DMS79 treated with DMSO at 0.1 percent for 48 hours (cell line): ENCODE measurements at places on chromosomes 5 and 9.

DNA sequence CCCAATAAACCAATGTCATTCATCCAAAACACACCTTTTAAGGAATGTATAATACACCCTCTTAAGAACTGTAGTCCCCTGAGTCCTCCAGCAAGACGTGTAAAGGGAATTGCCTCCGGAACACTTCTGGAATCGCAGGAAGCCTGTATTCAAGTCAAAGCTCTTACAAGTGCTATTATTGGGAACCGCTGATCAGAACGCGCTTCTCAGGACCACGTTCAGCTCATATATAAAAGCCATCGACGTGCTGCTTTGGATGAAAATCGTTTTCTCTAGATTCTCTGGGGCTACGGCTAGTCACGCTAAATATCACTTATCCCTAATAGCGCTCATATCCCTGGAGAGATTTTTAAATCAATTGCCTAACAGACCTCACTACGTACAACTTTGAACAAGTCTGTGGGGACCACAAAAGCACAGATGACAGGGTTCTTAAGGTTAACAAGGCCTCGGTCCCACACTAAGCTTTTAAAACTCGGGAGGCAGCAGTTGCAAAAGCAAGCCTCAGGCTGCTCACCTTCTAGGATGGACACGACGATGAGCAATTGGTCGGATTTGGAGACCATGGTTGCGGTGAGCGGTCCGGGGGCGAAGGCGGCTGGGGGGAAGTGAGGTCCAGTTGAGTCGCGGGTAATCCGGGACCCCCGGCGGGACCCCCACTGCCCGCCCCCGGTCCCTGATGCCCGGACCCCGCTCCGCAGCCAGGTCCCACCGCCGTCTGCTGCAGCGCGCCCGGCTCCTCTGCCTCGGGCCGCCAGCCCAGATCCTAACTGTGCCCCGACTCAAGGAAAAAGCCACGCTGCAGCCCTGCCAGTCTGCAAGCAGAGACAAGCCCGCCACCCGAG lies 548 bp downstream of the CEP120 start:
- DNase-seq = peak; percentile 34

- DNase-seq = no peak
These were observed 10.5 kb downstream of the KIF4B start for GRCh38 chr5:155024015-155024414.

GRCh38 chr5:173971681-173972345 lies 17.2 kb upstream of the C5orf47 start:
- DNase-seq = no peak

GRCh38 chr5:18113721-18114120 lies 479.5 kb downstream of the TAF11L14 start:
- no peak for DNase-seq

- DNase-seq = no peak
These were observed 323.4 kb downstream of the FBXL7 start for GRCh38 chr5:15823398-15823797.

GRCh38 chr5:39379693-39380092 lies 15.4 kb upstream of the C9 start:
- DNase-seq = no peak

DNA sequence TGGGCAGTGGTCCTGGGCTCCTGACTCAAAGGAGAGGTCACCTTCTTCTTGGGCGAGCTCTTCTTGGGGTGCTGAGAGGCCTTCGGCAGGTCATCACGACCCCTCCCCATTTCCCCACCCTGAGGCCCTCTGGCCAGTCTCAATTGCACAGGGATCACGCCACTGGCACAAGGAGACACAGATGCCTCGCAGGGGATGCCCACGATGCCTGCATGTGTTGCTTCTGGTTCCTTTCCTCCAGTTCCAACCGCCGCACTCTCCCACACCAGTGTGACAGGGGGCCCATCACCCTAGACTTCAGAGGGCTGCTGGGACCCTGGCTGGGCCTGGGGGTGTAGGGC lies 1.3 kb downstream of the CEL start:
- DNase-seq = no peak

DNA sequence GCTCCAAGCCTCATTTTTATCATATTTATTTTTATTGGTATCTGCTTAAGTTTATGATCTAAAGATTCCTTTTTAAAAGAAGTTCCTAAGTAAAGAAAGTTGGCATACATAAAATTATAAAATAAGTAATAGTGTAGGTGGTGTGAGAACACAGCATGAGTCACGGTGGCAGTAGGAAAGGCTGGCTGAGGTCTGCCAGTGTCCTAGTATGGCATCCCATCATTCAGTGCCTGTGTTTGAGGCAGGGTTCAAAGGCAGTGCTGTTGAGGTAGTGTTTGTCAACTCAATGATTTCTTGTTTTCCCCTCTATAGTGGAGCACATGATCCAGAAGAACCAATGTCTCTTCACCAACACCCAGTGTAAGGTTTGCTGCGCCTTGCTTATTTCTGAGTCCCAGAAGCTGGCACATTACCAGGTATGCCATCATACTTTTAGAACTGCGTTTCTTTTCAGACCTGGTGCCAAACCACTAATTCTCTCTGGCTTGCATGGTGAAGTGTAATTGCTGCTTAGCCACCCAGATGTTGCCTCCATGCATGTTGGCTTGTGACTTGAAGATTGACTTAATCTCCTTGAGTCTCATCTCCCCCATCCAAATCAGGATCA lies 18.4 kb downstream of the ZNF346 start:
- DNase-seq = peak; percentile 54

DNA sequence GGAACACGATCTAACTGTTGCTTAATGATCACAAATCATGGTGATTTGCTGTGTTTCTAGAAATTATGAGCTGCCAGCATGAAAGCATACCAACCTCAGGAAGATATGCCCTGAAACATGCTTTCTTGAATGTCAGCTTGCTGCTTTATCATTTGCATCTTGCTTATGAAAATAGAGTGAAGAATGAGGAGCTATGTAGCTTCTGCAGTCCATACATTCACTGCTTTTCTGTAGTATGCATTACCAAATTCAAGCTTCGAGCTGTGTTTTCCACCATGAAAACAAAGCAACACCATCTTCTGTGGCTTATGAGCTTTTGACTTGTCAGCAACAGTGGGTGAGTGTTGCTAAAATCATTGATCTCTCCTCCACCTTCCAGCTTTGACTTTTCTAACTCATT lies 16.5 kb downstream of the F2RL2 start:
- DNase-seq = no peak

- DNase-seq = peak; percentile 33
These were observed 552 bp downstream of the TMEM141 start for GRCh38 chr9:136791516-136792276.

- no peak for DNase-seq
These were observed 27.1 kb downstream of the RASGRF2 start for GRCh38 chr5:80987078-80987766.

- DNase-seq = no peak
These were observed 3.1 kb upstream of the IL7R start for GRCh38 chr5:35853631-35854030.

- DNase-seq = no peak
These were observed 42.9 kb downstream of the ZCCHC7 start for GRCh38 chr9:37163299-37163698.

DNA sequence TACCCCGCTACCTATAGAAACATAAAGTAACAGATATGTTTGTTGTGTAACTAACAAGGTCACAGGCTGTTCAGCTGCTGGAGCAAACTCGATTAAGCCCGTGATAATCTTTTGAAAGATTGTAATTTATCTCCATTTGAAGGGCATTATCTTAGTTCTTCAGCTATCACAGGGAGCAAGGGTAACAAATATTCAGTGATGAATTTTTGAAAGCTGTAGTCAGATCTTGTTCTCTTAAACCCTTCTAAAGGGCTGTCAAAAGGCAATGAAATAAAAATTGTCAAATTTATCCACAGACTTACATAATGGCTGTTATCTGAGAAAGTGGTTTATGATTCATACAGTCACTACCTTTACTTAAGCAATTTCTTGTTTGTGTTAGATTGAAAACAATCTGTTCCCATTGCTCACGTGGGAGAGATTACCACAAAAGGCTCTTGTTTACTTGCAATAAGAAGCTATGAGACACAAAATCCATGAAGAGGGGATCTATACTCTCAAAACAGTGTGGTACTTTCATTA lies 78.3 kb upstream of the ZNF608 start:
- DNase-seq = no peak

DNA sequence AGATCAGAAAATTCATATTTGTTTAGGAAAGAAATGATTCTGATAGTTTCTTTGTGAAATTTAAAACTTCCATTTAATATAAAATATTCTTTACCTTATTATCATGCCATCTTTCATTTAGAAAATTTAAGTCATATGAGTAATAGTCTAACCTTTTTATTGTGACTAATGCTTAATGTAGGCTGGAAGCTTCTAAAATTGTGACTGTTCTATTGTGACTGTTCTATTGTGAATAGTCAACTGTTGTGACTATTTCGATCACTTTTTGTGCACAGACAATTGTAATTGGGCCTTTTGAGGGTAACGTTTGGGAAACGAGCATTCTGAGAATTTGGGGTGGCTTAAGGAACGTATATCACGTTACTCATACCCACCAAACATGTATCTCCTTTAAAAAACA lies 100.0 kb downstream of the PARP8 start:
- DNase-seq = no peak

DNA sequence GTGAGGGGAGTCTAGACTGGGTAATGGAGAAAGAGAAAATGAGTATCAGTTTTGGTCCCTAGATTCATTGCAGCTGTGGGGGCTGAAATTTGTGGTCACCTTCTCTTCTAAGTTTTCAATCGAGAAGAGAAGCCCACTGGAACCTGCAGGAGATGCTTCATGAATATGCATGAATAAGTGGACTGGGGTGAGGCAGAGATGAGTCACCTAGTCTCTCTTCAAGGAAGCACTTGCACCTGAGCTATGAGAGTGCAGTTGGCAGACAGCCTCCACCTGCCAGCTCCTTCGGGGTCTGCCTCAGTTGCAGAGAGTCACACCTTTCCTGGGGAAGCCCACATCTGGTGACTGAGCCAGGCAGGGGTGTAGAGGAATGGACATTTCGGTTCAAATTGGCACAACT lies 69.1 kb downstream of the ZNF366 start:
- no peak for DNase-seq

GRCh38 chr5:71905834-71906711 lies 187.0 kb downstream of the CARTPT start:
- DNase-seq = no peak

DNA sequence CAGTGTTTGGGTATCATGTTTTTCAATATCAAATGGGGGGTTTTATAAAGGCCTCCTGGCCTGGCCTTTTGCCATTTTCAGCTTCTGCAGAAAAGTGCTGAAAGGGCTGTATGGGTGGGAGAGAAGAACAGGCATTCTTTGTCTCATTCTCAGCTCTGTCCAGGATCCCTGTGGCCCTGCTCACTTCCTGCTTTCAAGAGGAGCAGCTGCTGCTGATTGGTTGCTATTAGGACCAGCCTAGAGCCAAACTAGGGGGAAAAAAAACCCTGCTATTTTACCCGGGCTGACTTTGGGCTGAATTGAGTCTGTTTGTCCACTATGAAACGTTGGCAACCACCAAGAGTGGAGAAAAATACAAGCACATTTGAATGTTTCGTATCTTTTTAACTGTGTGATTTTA lies 117.1 kb downstream of the CMYA5 start:
- no peak for DNase-seq

- no peak for DNase-seq
These were observed 72.6 kb downstream of the OXCT1 start for GRCh38 chr5:41797662-41798061.

GRCh38 chr5:43156388-43156787 lies 35.6 kb upstream of the NIM1K start:
- DNase-seq = no peak

GRCh38 chr5:44332285-44332971 lies 56.8 kb downstream of the FGF10 start:
- no peak for DNase-seq

DNA sequence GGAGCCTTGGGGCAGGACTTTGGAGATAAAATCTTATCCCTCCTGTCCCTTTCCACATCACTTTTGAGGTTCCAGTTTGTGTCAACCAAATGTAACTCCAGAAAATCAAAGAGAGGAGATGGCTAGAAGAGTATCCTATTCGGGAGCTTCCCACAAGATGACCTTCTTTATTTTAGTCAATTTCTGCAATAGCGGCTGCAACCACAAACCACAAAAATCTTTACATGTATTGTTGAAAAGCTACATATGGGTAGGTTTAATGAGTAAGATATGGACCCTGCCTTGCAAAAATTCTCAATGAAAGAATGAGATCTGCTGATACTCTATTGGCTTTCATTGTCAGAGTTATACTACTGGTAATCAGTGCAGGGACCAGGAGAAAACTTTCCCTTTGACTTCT lies 92.2 kb upstream of the MAMDC2 start:
- no peak for DNase-seq

DNA sequence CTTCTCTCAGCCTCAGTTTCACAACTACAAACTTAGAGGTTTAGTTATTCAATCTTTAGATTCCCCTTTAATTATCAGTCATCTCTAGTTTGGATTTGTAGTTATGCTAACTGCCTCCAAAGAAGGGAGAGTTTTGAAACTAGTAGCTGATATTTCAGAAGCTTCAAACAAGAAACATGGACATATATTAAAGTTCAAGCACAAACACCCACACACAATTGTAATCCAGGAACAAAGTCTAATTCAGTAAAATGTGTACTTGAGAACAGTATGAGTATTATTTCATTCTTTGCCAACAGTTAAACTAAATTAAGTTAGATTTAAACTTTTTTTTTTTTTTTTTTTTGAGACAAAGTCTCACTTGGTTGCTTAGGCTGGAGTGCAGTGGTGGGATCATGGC lies 71.2 kb upstream of the ABCA1 start:
- no peak for DNase-seq

DNA sequence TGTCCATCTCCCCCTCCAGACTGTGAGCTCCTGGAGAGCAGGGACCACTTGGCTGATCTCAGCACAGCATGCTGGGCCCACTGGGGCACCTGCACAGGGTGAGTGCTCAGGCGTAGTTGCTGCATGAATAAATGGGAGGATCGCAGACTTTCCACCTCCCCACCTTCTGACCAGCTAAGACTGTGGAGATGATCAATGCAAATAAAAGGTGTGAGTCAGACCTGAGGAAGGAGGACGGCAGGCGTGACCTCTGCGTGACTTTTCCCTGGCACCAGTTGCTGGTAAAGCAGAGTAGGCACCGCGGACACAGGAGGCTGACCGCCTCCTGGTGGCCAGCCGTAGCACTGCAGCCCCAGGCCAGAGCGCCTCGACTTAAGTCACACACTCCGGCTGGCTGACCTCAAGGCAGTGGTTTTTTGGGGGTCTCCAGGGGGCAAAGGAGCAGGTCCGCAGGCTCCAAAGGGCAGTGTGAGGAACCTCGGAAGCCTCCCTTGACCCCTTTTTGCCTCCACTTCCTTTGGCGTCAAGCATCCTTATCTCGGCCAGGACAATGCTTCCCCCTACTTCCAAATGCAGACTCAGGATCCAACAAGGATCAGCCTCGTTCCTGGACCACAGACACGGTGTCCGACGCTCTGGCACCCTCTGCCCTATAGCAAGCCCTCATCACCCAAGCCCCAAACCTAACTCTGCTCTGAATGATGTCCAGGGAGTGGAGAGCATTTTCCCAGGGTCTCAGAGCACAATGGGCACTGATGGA lies 12.7 kb upstream of the TDRD7 start:
- DNase-seq = peak; percentile 1

- no peak for DNase-seq
These were observed 34.6 kb upstream of the CPEB4 start for GRCh38 chr5:173853370-173854131.

- DNase-seq = no peak
These were observed 93.8 kb downstream of the PSD2 start for GRCh38 chr5:139889410-139889809.
